ENCODE measurements at places on chromosomes 16 and 17.

GRCh38 chr17:75996665-75997590, 3.7 kb upstream of the CDK3 start:
- H3K4me3 ChIP-seq = no peak overlapping the region
- no peak overlapping the region for H3K27ac ChIP-seq
- H3K4me1 ChIP-seq = no peaks in the 10 kb centered on the region
- DNase-seq = no peak
- H3K36me3 ChIP-seq = peaks cover 4% of the 10 kb centered on the region

DNA sequence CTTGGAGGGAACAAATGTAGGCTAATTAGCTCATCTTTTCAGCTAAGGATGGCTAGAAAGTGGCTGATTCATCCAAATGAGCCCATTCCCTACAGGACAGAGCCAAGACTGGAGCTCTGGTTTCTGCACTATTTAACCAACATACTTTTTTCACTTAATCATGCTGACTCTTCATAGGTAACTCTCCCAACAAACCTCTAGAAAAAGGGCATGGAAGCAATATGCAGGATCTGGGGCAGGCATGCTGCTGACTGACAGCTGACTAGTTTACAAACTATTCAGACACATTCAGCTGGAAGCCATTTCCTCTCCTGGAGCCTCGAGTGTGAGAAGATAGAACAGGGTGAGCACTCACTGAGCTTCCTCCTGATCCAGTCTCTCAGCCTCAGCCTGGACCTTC, 6.2 kb downstream of the BECN1 start:
- peaks cover 84% of the 10 kb centered on the region for H3K36me3 ChIP-seq
- H3K4me3 ChIP-seq = no peak overlapping the region
- DNase-seq = no peak
- no peak overlapping the region for H3K27ac ChIP-seq

- H3K4me1 ChIP-seq = peaks cover 8% of the 10 kb centered on the region
- H3K36me3 ChIP-seq = peaks cover 13% of the 10 kb centered on the region
- H3K27ac ChIP-seq = no peak overlapping the region
- no peaks in the 10 kb centered on the region for H3K27me3 ChIP-seq
- DNase-seq = no peak
Observed at GRCh38 chr17:78058001-78058400, 70.6 kb downstream of the TMC6 start.

- H3K36me3 ChIP-seq = no peaks in the 10 kb centered on the region
- H3K4me1 ChIP-seq = no peaks in the 10 kb centered on the region
- no peak for DNase-seq
- no peaks in the 10 kb centered on the region for H3K27me3 ChIP-seq
- no peak overlapping the region for H3K27ac ChIP-seq
- no peak overlapping the region for H3K4me3 ChIP-seq
Observed at GRCh38 chr16:65790768-65791167, 575.7 kb upstream of the CDH5 start.

- H3K36me3 ChIP-seq = no peaks in the 10 kb centered on the region
- no peak overlapping the region for H3K27ac ChIP-seq
- H3K27me3 ChIP-seq = no peaks in the 10 kb centered on the region
- no peaks in the 10 kb centered on the region for H3K4me1 ChIP-seq
Observed at GRCh38 chr16:74568961-74569631, 37.8 kb downstream of the GLG1 start.

DNA sequence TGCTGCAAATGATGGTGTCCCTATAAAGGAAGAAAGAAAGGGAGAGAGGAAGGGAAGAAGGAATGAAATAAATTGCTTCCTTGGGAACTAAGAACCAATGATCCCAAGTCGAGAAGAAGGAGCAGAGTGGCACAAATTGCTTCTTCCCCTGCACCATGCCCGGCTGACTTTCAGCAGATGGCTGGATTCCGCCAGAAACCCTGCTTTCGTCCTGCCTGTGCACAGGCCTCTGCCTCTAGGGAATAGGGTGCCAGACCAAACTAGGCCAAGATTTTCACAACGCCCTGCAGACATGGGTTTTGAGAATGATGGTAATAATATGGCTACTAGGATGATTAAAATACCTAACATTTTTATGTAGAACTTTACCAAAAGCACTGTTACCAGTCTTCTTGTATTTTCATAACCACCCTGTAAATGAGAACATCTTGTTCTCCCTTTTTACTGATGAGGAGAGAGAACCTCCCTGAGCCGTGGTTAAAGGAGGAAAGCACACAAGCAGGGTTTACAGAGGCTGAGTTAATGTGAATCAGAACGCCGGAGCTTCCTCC, 122.1 kb upstream of the HSBP1 start:
- H3K27me3 ChIP-seq = no peaks in the 10 kb centered on the region
- no peak overlapping the region for H3K4me3 ChIP-seq
- peaks cover 8% of the 10 kb centered on the region for H3K36me3 ChIP-seq
- H3K4me1 ChIP-seq = peaks cover 38% of the 10 kb centered on the region

GRCh38 chr17:34161690-34162089, 93.4 kb upstream of the CCL2 start:
- H3K36me3 ChIP-seq = no peaks in the 10 kb centered on the region
- DNase-seq = no peak

DNA sequence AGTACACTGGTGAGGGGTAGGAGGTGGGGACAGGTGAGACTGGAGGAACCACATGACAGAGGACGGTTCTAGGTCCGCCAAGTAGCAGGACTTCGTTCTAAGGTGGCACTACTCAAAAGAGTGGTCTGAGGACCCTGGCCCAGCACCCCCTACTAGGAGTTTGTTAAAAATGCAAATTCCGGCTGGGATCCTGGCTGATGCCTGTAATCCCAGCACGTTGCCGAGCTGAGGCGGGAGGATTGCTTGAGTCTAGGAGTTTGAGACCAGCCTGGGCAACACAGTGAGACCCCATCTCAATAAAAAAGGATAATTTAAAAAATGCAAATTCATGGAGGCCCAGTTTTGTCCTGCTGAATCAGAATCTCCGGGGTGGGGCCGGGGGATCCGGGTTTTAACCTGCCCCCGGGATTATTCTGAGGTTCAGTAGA, 59.1 kb downstream of the WSB1 start:
- peak overlapping the region; percentile 73 for H3K4me3 ChIP-seq
- no peaks in the 10 kb centered on the region for H3K36me3 ChIP-seq
- H3K4me1 ChIP-seq = peaks cover 11% of the 10 kb centered on the region
- no peaks in the 10 kb centered on the region for H3K27me3 ChIP-seq

- H3K4me3 ChIP-seq = no peak overlapping the region
- H3K36me3 ChIP-seq = no peaks in the 10 kb centered on the region
- no peak for DNase-seq
Observed at GRCh38 chr16:35195173-35195863, 1735.9 kb downstream of the TP53TG3F start.

DNA sequence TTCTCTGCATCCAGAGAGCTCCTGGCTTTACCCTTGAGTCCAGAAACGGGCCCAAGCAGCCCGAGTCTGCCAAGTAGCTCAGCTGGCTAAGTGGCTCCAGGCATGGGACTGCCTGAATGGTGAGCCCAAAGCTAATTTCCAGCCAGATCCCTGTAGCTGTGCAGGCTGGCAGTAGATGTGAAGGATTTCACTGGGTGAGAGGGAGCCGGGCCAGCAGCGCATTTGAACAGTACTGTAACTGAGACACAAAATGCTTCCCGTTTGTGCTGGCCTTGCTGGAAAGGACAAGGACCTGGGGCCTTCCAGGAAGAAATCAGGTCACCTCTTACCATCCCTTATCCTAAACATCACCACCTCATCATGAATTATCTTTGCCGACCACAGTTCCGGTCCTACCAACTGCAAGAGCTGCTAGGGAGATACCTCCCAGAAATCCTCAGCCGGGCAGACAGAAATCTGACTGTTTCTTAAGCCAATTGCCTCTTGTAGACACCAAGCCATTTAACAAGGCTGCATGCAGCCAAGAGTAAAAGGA, 3.7 kb downstream of the TIMP2 start:
- H3K27me3 ChIP-seq = no peaks in the 10 kb centered on the region
- H3K4me1 ChIP-seq = peaks cover 69% of the 10 kb centered on the region
- no peak for DNase-seq
- H3K27ac ChIP-seq = peak overlapping the region; percentile 82

Data from ascending aorta (tissue), 2 donors.